Activated T-cell treated with anti-CD3 and anti-CD28 coated beads, Interleukin-2, amount 50 U/mL, for 72 hours (primary cell): ENCODE measurements at places on chromosomes 6 and 20.

DNA sequence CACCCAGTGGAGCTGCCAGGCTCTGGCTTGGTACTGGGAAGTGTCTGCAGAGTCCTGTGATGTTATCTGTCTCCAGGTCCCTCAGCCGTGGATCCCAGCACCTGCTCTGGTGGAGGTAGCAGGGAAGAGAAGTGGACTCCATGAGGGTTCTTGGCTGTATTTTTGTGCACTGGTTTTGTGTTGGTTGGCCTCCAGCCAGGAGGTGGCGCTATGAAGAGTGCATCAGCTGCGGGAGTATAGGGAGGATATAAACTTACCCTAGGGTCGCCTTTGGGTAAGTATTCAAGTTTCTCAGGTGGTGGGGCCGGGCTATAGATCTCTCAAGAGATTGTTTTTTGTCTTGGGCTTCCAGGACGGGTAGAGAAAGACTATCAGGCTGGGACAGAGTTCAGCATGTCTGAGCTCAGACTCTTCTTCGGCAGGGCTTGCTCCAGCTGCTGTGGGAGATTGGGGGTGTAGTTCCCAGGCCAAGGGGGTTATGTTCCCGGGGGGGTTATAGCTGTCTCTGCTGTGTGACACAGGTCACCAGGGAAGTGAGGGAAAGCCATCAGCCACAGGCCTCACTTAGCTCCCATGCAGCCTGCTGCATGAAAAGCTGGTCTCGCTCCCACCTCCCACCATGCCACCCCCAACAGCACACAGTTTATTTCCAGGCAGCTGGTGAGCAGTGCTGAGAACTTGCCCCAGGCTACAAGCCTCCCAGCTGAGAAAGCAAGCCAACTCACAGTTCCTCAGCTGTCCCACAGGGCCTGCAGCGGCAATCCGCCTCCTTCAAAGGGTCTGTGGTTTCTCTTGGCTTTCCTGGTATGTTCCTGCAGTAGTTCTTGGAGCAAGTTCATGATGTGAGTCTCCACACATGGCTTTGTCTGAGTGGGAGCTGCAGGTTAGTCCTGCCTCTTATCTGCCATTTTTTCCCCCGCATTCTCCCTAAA is 115.7 kb downstream of the AIG1 start:
- H3K4me3 ChIP-seq, result no peak overlapping the region
- DNase-seq, result no peak
- no peaks in the 10 kb centered on the region for H3K4me1 ChIP-seq
- no peak overlapping the region for H3K27ac ChIP-seq

DNA sequence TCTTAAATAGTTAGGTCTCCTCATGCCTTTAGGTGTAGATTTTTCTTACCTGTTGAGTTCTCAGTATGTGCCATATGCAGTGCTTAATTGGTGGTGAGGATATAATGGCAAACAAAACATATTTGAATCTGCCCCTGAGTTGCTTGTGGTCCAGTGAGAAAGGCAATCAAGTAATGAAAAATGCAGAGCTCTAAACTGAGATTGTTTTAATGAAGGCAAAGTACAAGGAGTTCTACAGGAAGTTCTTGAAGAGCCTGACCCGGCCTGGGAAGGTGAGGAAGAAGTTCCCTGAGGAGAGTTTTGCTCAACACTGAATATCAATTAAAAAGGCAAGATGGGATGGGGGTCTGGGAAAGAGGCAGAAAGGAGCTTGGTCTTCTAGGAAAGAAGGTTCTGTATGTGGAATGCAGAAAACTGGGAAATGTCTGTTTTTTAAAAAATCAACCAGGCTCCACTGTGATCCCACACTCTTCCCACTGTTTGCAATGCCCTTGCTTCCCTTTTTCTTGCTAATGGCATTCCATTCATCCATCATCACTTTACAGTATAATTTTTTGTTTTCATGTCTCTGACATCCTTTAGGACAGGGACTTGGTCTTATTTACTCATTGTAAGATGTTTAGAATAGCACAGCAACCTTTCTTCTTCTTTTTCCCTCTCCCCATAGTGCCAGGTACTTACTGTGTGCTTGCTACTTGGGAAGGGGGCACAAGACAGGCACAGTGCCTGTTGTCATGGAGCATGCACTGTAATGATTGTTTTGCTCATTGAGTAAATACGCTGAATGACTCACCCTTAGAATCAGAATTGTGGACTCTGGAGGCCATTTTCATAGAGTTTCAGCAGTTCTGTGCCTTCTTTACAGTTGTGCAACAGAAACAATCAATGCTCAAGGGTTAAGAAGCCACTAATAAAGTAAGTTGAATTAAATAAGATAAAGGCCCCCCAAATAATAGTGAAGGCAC is 64.3 kb downstream of the ANKS1A start:
- DNase-seq, result no peak
- peaks cover 26% of the 10 kb centered on the region for H3K4me1 ChIP-seq
- H3K27me3 ChIP-seq, result no peaks in the 10 kb centered on the region
- H3K36me3 ChIP-seq, result no peaks in the 10 kb centered on the region
- no peak overlapping the region for H3K4me3 ChIP-seq

- no peak for DNase-seq
- H3K4me3 ChIP-seq, result no peak overlapping the region
- H3K27ac ChIP-seq, result no peak overlapping the region
- peaks cover 4% of the 10 kb centered on the region for H3K36me3 ChIP-seq
- no peaks in the 10 kb centered on the region for H3K4me1 ChIP-seq
These were observed 207.0 kb downstream of the SLC24A3 start for GRCh38 chr20:19419396-19419795.

DNA sequence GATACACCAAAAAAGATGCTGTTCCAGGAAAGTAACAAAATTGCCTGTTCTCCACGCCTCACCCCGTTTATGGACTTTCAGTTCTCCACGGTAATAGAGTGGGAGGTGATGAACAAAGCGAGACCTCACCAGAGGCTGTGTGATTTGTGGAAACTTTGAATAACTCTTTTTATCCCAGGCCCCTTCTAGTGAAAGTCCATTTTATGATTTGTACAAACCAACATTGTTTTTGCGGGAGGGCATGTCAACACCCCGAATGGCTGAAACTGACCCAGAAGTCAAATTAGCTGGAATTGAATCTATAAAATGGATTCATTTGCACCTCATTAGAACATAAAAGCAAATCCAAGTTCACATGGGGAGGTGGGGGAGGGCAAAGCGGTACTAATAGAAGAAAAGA is 517.8 kb downstream of the CDH26 start:
- no peak overlapping the region for H3K27ac ChIP-seq
- H3K4me3 ChIP-seq, result no peak overlapping the region

DNA sequence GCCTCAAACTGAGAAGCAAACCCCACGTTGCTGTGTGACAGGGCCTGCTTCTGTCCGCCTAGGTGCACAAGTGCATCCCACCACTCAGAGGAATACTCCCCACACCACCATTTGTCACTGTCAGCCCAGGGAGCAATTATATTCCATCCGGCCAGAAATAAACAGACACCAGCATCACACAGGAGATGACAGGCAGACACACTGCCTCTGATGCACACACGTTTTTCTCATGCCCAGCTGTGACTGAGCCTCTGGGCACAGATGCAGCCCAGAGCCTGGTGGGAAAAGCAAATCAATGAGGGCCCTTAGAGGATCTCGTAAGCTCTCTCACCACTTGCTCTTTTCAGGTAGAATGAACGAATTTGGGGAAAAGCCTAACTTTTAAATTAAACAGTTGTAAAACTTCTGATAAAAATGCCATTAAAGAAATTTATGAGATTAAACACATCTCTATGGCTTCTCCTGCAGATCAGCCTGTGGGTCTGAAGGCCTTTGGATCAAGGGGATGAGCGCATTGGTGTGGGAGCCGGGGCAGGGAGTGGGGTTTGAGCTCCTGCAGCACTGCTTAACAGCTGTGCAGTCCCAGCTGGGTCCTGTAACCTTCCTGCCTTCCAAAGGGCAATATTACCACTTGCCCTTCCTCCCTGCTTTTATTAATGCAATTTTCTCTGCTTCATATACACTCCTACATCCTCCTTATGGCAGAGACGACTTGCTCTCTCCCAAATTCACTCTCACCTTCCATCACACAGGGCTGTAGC is 624.3 kb downstream of the PTPRT start:
- no peak overlapping the region for H3K27ac ChIP-seq
- DNase-seq, result no peak
- no peaks in the 10 kb centered on the region for H3K4me1 ChIP-seq
- no peaks in the 10 kb centered on the region for H3K36me3 ChIP-seq
- H3K27me3 ChIP-seq, result peaks cover 5% of the 10 kb centered on the region

- H3K4me3 ChIP-seq, result peak overlapping the region; percentile 88
These were observed 6.8 kb upstream of the MRPS10 start for GRCh38 chr6:42224222-42225028.

GRCh38 chr6:5379647-5380242 is 118.4 kb downstream of the FARS2 start:
- peaks cover 7% of the 10 kb centered on the region for H3K4me1 ChIP-seq
- DNase-seq, result peak; percentile 46
- no peaks in the 10 kb centered on the region for H3K27me3 ChIP-seq
- no peak overlapping the region for H3K27ac ChIP-seq
- no peak overlapping the region for H3K4me3 ChIP-seq
- H3K36me3 ChIP-seq, result no peaks in the 10 kb centered on the region

GRCh38 chr6:138468320-138469015 is 30.8 kb downstream of the NHSL1 start:
- no peak overlapping the region for H3K27ac ChIP-seq
- no peaks in the 10 kb centered on the region for H3K27me3 ChIP-seq
- DNase-seq, result no peak
- H3K4me3 ChIP-seq, result no peak overlapping the region

DNA sequence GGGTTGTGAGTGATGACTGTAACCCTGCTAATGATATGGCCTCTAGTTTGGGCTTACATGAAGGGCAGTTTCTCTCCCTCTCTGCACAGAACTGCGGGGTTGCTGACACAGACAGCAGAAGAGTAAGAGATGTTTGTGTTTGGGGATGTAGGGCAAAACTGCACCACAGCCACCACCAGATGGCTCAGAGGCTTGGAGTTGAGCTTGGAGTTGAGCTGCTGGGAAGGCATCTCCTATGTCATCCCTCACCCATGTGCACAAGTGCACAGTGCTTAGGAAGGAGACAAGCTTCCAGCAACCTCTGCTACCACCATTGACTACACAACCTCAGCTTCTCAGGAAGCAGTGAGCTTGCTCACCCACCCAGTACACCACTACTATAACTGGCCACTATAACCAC is 303.9 kb upstream of the DEFB112 start:
- no peak overlapping the region for H3K27ac ChIP-seq
- H3K4me1 ChIP-seq, result no peaks in the 10 kb centered on the region
- H3K4me3 ChIP-seq, result no peak overlapping the region
- no peaks in the 10 kb centered on the region for H3K27me3 ChIP-seq
